Testis (tissue), 5 donors: ENCODE measurements at places on chromosomes 4 and X. TPM values are rescaled to one million over a fixed set of nuclear protein-coding genes. Genes with fewer than 3 reads are reported as not detected.

The FAM13A gene
- 30.7 TPM for polyA plus RNA-seq

The FGF13 gene
- polyA plus RNA-seq = 6.5 TPM

The SH3D19 gene
- 40.6 TPM for polyA plus RNA-seq

The TLR6 gene
- 1.8 TPM for polyA plus RNA-seq

The FNIP2 gene
- polyA plus RNA-seq = 23.5 TPM

The PRR27 gene
- 3.5 TPM for polyA plus RNA-seq

The GLUD2 gene
- 68.5 TPM for polyA plus RNA-seq

The NAP1L5 gene
- 13.9 TPM for polyA plus RNA-seq

The MAGEA12 gene
- polyA plus RNA-seq = 5.6 TPM

The AFP gene
- polyA plus RNA-seq = 0.16 TPM

The CSAG1 gene
- 3.3 TPM for polyA plus RNA-seq
